ENCODE measurements at places on chromosomes 1 and 21.
A peak's percentile ranks its signal among the peaks of the same experiment; 100 is the strongest.

DNA sequence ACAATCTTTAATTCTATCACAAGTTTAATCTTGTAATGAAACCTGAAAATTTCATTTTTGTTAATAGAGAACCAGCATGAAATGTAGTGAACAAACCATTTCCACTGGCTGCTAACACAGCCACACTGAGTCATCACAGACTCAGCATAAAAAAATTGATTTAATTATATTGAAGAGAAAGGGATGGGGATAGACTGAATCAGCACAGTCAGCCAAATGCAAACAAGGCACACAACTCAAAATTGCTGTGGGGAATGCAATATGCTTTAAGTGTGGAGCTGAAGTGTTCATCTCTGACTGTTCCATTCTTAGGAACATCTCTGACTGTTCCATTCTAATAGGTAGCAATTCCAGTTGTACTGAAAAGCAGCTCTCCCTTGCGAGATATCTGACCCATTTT, 299.8 kb downstream of the MRPL39 start:
- DNase-seq = peak; percentile 29

DNA sequence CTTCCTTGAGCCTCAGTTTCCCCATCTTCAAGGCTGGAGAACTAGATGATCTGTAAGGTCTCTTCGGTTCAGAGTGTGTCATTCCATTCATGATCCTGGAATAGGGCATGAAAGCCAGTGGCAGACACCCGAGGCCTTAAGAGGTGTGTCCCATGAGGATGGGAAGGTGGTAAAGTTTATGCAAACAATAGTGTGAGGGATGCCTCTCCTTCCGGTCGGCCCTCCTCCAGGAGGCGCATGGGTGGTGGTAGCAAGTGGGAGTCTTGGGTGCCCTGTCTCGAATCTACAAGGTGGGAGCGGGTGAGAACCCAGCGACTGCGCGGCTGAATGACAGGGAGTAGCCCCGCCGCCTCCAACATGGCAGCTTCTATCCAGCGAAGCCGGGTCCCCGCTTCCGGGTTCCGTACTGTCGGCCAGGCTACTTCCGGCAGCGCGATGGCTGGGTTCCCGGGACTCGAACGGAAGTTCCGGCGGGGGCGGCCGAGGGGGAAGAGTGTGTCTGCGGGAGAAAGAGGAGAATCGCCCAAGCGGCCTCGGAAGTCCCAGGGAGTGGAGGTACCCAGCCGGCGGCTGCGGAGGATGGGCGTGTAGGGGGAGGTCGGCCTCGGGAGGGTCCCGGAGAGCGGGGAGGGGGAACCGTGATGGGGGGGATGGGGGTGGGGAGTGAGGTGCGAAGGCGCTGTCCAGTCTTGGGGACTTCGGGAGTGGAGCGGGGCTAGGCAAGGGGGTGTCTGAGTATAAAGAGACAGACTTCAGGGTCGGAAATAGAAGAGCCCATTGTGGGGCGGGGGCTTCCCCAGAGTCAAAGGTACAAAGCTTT, at the start of gene LYPLA2:
Gene LYPLA2 (plus strand): TSS at position 450 of the 820 bp plus-strand sequence. CDS start 1,538 bp downstream, outside the sequence.
- DNase-seq = peak; percentile 73

DNA sequence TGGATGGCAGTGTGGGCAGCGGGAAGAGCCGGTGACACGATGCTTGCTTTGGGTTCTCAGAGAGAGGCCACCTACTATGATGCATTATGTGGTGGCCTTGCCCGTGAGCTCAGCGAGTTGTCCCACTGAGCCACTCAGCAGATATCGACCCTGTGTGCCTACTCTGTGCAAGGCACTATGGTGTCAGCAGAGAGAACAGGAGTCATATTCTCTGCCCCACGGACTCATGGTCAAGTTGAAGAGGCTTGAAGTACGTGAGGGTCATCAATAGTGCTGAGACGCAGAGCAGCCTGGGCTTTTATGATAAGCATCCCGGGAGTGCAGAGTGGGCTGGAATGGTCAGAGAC, 466.2 kb downstream of the CAMTA1 start:
- DNase-seq = no peak

DNA sequence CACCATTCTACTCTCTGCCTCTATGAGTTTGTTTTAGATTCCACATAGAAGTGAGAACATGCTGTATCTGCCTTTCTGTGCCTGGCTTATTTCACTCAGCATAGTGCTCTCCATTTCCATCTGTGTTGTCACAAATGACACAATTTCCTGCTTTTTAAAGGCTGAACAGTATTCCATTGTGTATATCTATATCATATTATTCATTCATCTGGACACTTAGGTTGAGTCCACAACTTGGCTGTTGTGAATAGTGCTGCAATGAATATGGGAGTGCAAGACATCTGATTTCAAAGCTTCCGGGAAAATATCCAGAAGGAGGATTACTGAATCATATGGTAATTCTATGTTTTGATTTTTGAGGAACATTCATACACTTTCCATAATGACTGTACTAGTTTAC, 20.1 kb upstream of the DONSON start:
- no peak for DNase-seq

DNA sequence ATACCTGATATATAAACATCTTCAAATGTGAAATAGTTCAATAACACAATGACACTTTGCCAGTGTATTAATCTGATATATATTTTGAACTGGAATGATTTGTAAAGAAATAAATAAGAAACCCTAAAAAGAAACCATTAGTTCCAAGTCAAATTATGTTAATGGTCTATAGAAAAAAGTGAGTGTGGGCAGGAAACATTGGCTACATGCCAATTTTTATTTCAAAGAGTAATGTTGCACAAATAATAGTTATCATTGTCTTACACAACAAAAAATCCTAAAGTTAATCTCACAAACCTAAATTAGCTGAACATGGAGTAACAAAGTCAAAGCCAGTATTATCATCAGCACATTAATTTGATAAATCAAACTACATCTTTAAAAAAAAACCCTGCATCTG, 37.9 kb upstream of the BATF3 start:
- no peak for DNase-seq

- no peak for DNase-seq
Observed at GRCh38 chr1:231335663-231336602, 1.7 kb downstream of the EXOC8 start.

DNA sequence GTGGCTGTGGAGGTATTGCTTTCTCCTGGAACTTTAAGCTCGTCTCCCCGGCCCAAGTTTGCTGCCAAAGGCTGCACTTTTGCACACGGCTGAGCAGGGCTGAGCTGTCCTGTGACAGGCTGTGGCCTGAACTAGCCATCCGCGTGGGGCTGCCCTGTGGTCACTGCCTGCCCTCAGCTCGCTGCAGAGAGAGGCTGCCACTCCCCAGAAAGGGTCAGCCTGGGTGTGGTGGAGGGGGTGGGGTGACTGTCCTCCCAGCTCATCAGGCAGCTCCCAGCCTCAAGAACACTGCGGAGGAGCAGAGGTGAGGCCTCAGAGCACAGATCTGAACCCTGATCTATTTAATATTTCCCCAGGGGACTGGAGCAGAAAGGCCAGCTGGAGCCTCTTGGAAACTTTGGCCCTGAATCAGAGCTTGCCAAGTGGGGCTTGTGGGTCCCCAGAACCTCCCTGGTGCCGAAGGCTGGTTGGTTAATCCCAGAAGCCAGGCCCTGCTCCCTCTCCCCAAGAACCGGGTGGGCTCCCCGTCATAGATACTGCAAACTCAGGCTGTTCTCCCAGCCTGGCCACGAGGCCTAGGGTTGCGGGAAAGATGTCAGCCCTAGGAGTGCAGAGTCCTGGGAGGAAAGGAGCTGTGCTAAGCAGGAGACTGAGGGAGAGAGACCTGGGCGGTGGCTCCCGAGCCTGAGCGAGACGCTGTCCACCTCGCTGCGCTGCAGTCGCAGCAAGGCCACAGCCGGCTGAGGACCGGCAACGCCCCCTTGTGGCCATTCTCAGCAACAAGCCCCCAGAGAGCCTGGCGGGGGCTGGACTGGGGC, 125.1 kb upstream of the IPO9 start:
- DNase-seq = peak; percentile 61

DNA sequence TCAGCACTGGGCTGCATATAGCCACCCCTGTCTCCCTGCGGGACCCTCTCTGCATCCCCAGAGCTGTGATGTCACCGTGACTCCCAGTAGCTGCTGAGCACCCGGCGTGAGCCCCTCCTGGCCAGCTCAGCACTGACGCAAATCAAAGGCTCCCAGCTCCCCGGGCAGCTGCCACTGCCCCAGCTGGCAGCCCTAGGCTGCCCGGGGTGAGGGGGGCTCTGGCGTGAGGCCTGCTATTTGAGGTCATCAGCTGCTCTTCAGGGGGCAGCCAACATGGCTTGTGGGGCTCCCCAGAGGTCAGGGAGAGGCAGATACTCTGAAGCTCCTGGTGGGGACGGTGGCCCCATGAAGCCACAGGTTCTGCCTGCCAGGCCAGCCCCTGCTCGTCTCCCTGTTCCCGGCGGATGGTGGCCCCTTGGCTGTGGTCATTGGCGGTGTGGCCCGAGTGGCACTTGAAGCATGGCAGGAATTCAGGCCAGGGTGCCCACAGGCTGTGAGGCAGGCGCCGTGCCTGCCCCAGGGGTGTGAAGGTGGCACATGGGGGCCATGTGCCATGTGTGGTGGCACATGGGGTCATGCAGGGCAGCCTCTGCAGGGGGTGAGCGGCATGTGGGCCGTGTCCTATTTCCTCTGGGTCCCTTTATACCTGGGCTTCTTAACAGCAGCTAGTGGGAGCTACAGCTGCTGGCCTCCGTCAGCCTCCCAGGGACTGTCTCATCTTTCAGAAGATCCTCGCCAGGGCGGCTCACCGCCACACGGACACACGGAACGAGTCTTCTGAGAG, 85.4 kb downstream of the SIK1 start:
- DNase-seq = no peak

DNA sequence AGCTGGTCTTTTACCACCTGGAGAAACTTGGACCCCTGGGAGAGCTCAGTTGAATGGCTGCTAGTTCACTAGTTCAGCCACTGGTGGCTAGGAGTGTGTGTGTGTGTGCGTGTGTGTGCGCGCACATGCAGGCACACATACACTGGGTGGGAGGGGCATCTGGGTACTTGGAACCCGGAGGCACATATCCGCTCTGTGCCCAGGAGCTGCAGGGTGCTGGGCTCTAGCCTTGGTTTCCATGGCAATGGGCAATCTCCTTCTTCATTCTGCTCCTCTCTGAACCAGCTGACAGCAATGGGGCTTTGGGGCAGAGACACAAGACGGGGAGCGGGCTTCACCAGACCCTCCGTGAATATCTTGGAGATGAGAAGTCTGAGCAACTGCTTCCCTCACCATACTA, 87.1 kb upstream of the DISP3 start:
- no peak for DNase-seq

GRCh38 chr1:204920511-204920910, 49.8 kb downstream of the NFASC start:
- no peak for DNase-seq

GRCh38 chr1:31788825-31789256, 24.7 kb upstream of the ADGRB2 start:
- peak; percentile 45 for DNase-seq

DNA sequence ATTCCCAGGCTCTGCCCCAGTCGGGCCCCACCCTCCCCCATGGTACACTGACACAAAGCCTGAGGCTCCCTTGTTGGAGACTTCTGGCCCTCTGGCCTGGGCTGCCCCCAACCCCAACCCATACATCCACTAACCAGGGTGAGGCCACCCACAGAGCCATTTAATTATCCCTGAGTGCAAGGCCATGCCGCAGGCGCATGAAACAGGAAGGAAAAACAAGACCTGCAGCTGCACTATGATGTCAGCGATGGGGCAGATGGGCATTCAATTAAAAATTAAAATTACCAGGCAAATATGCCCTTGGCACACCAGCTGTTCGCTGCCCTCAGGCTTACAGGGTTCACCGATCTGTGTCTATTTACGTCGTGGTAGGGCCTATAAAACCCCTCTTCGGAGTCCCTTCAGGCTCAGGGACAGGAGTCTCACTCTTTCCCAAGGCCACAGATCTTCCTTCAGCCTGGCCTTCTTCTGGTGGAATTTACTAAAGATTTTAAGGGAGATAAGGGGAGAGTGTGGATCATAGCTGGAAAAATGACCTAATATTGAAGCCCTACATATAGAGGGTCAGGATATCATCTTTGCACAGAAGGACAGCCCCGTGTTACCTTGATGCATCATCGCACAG, 29.6 kb upstream of the RGS16 start:
- no peak for DNase-seq

- no peak for DNase-seq
Observed at GRCh38 chr1:43968348-43968948, 1.4 kb upstream of the DPH2 start.

GRCh38 chr1:244173240-244173639, 122.2 kb downstream of the ZBTB18 start:
- no peak for DNase-seq

DNA sequence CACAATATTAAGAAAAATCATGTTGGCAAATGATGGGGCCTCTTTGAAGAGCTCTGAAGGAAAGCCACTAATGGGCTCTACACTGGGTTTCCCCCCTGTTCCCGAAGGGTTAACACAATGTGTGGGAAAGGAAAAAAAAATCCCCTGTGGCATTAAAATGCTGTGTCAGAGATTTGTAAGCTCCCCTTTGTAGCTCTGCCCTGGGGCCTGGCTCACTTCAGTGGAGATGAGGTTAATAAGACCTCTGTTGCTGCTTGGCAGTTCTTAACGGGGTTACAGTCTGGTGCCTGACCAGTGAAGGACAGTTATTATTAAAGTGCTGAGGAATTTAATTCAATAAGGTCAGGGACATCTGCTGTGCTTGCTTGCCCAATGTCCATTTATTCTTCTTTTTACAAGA, 129.7 kb upstream of the UBE2U start:
- peak; percentile 81 for DNase-seq

GRCh38 chr1:155269381-155269780, 3.9 kb downstream of the CLK2 start:
- no peak for DNase-seq
